ENCODE measurements at places on chromosomes 6 and 20.
A peak's percentile ranks its signal among the peaks of the same experiment; 100 is the strongest.

GRCh38 chr20:1357921-1358671 lies 29.2 kb upstream of the SDCBP2 start:
- no peak for DNase-seq

- DNase-seq = no peak
Observed at GRCh38 chr20:1364106-1364505, 28.7 kb downstream of the FKBP1A start.

DNA sequence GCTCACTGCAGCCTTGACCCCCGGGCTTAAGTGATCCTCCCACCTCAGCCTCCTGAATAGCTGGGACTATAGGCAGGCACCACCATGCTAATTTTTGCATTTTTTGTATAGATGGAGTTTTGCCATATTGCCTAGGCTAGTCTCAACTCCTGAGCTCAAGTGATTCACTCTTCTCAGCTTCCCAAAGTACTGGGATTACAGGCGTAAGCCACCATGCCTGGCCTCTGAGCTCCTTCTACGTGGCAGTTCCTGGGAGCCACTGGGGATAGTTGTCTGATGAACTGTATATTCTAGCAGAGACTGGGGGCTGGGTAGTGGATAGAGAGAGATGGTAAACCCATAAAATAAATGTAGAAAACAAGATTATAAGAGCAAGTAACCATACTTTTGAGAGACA lies 26.1 kb downstream of the IYD start:
- no peak for DNase-seq

- no peak for DNase-seq
Observed at GRCh38 chr20:47544852-47545251, 43.2 kb downstream of the NCOA3 start.

- DNase-seq = no peak
Observed at GRCh38 chr6:83597511-83597910, 85.2 kb downstream of the PRSS35 start.

GRCh38 chr20:32672394-32672981 lies 1.3 kb downstream of the C20orf203 start:
- no peak for DNase-seq

- DNase-seq = no peak
Observed at GRCh38 chr6:1312473-1313367, 822 bp downstream of the FOXQ1 start.

GRCh38 chr6:35596448-35597442 lies 84.0 kb upstream of the TULP1 start:
- DNase-seq = peak; percentile 68
